NCI-H446 (cell line): ENCODE measurements at places on chromosomes 1 and 21.
A peak's percentile ranks its signal among the peaks of the same experiment; 100 is the strongest.

GRCh38 chr1:209227171-209227570, 356.3 kb upstream of the CAMK1G start:
- DNase-seq: no peak

- DNase-seq: no peak
These were observed 61.0 kb downstream of the IER5 start for GRCh38 chr1:181149326-181150125.

DNA sequence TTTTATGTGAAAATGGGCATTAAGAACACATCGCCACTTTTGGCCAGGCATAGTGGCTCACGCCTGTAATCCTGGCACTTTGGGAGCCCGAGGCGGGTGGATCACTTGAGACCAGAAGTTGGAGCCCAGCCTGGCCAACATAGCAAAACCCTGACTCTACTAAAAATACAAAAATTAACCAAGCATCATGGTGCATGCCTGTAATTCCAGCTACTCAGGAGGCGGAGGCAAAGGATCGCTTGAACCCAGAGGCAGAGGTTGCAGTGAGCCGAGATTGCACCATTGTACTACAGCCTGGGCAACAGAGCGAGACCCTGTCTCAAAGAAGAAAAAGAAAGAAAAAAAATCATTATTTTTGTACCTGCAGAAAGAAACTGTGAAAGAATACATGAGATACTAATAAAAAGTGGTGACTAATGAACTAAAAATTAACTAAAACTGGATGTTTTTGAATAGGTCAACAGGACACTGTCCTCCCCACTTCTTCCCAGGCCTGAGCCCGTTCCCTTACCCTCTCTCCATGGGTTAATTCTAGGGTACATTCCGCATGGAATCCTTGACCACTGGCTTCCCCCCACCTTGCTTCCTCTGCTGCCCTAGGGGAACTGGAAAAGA, 8.3 kb upstream of the TINAGL1 start:
- DNase-seq: no peak

GRCh38 chr1:31095985-31096384, 30.5 kb upstream of the PUM1 start:
- DNase-seq: no peak

GRCh38 chr21:38504066-38504465, 5.8 kb upstream of the ERG start:
- no peak for DNase-seq

DNA sequence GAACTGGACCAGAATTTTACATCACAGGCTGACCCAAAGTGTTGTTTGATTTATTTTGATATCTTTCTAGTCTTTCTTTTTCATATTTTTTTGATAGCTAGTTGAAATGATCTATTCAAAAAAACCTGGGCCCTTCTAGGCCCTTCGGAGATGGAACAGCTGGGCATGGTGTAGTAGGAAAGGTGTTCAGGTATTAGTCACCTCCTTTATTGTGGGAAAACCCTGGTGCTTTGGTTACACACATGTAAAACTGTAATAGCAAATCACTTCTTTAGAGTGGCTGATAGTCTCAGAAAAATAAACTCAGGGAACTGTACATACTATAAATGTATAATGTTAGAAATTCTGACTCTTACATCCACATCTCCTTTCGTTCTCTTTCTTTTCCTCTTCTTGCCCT, 234.5 kb downstream of the PLA2G4A start:
- no peak for DNase-seq

DNA sequence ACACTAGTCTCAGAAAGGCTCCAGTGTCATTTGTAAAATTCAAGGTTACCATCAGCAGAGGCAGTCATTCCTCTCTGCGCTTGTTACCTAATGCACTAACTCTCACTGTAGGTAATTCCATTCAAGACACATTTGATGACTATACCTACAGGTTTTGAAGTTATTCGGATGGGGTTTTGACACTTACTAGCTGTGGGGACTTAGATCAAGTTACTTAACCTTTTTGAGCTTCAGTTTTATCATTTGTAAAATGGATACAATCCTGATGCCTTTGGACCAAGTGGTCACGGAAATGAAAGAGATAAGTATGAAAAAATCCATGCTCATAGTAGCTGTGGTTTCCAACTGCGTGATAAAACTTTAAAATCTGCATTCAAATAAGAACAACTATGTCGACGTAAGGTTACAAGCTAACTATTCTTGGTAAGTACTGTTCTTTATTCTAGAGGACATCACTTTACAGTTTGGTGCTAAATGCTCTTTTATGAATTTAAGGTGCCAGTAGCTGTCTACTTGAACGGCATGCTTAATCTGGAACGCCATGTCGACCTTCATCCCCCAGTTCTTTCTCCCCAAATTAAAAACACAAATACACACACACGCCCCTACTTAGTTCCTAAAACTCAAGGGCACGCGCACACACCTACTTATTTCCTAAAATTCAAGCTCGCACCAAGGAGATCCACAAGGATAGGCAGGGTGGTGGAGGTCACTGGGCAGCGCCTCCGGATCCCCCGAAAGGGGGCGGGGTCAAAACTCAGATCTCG, 550 bp upstream of the NFYC start:
- DNase-seq: no peak

DNA sequence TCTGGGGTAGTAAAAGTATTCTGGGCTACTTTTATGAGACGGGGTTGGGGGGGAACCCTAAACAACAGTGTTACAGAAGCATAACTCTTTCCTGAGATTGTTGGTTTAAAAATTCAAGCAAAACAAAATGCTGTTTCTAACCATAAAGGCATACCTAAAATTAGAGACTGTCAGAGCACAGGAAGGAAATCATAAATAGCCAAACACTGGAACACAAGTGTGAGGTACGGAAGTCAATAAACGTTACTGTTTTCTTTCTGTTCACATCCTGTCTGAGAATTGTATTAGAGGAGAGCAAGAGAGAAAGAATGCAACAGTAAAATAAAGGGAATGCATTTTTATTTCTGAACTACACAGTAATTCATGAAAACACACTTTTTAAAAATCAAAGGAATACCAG, 42.8 kb upstream of the IL12RB2 start:
- DNase-seq: no peak

GRCh38 chr1:175933801-175934200, 190.4 kb upstream of the TNR start:
- DNase-seq: no peak

- no peak for DNase-seq
These were observed 87.1 kb upstream of the BCL10 start for GRCh38 chr1:85363521-85363920.

DNA sequence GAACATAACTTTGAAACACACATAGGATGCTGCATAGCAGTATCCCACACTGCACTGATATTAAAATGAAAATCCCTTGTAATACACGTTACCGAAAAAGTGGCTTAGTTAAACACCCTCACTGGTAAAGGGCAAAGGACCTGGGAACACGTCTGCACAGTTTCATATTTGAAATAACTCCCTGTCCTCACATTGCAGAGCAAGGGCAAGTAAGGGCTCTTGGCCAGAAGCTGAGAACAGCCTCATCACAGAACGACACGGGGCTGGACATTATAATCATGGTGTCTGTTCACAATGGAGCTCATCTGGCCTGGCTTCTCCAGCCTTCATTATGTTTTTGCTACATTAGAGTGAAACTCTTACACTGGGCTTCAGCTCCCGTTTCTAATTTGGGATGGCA, 207.0 kb downstream of the PCP4 start:
- no peak for DNase-seq

GRCh38 chr1:163047951-163048659, 21.1 kb upstream of the RGS4 start:
- DNase-seq: no peak

DNA sequence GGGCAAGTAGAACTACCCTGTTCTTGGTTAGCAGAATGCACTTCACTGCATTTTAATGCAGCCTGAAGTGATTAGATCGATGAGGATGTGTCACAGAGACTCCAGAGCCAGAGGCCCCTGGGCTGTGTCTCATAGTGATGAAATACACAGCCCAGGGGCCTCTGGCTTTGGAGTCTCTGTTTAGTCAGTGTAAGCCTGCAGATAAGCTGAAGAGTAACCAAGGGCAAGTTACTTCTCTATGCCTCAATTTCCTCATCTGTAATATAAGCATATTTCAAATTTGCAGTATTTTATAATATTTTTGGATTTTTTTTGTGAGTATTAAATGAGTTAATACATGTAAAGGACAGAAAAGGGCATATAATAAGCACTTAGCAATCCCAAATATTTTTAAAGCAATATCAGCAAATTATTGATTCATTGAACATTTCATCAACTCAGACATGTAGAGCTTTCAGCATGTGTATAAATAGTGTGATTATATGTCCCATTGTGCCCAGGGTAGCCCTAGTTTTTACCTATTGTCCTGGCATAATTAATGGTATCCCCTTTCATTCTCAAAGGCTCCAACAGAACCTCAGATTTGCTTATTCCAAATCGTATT, 23.6 kb upstream of the APOBEC4 start:
- DNase-seq: peak; percentile 38

DNA sequence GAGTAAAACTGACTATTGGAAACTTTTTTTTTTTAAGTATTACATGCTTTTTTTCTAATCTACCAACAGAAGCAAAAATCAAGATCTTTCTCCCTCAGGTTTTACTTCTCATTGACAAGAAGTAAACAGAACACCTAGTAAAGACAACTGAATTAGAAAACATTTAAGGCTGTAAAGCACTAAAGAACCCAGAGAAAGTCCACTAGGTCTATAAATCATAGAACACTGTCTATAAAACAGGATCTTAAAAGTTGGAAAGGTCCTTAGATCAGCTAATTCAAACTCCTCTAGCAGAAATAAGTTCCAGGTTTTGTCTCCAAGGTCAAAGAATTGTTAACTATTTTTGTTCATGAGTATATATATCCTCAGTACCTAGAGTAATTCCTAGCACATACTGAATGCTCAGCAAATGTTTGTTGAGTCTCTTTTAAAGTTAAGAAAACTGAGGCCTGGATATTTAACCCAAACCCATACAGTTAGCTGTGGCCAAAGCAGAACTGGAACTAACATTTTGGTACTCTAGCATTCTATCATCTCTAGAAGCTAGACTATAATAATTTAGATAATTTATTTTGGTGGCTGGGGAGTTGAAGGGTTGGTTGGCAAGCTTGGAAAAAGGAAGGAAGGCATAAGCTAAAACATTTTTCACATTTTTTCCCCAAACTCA, 3.0 kb downstream of the EPS15 start:
- DNase-seq: no peak

- DNase-seq: no peak
These were observed 135.4 kb downstream of the BACH1 start for GRCh38 chr21:29434081-29434480.

GRCh38 chr1:206962272-206962671, 8.0 kb downstream of the FCAMR start:
- DNase-seq: no peak

- DNase-seq: peak; percentile 36
These were observed 93.9 kb upstream of the BEND5 start for GRCh38 chr1:48870596-48870995.

- DNase-seq: no peak
These were observed 6.0 kb upstream of the AGPAT3 start for GRCh38 chr21:43858806-43859648.

- no peak for DNase-seq
These were observed 235.4 kb downstream of the CENPF start for GRCh38 chr1:214838351-214838750.

DNA sequence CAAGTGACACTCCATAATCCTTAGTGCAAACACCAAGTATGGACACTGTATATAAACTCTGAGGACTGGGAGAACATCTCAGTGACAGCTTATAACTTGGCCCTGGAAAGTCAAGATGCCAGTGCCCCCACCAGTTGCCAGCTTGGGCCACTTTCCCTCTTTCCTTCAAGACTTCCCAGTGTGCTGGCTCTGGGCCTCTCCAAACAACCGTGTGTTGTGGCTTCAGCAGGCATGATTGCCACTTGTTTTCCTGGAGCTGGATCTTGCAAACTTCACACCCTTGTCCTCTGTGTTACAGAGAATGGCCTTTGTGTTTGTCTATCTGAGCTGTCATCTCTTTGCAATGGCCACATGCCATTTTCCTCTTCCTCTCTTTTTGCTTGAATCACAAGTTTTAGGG, 37.0 kb downstream of the CCDC185 start:
- DNase-seq: no peak

DNA sequence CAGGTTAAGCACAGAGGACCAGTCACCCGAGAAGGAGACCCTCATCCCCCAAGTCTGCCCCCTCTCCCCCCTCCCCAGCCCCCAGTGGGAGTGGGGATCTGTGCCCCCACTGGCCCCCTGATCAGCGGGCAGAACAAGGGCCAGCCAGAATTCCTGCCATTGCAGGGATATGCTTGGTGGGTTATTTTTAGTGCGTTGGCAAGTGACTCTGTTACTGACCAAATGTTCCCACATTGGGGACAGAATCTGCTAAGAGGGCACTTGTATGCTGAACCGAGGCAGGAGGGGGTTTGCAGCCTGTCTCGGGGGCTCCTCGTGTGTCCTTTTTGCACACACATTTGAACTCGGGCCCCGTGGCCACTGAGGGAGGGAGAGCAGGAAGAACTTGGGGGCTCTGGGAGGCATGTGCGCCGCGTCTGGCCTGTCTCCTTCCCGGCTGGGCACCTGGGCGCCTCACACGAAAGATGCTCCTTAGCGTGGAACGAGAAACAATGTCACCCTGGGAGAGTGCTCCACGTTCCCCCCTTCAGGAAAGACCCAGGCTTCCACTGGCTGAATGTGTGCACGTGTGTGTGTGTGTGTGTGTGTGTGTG, 66.4 kb upstream of the CASZ1 start:
- DNase-seq: no peak

DNA sequence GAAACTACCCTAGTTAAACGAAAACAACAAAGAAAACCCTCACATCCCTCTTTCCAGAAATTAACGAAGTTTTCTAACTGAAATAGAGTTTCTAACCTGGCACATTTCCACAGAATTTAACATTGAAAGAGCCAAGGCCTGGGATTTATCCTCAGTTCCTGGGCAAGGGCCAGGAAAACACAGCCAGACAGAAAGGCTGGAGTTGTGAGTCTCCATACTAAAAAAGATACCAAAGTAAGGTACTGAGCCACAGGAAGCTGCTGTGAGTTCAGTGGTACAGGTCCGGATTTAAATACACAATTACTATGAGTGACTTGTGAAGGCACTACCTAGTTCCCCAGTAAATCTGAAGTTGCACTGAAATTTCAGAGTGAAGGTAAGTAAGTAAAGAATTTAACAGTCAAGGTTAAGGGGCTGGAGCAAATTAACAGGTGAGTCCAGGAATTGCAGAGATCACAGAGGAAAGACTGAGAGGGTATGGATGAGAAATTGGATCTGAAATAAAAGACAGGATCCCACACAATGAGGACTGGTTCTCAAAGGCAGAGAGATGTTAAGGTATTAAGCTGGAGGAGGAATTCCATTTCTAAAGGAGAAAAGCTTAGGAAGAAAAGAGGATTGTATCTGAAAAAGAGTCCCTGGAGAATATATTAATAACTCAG, 905 bp downstream of the LIX1L start:
- DNase-seq: peak; percentile 46

GRCh38 chr21:35343046-35343819, 294.1 kb upstream of the RUNX1 start:
- DNase-seq: no peak

DNA sequence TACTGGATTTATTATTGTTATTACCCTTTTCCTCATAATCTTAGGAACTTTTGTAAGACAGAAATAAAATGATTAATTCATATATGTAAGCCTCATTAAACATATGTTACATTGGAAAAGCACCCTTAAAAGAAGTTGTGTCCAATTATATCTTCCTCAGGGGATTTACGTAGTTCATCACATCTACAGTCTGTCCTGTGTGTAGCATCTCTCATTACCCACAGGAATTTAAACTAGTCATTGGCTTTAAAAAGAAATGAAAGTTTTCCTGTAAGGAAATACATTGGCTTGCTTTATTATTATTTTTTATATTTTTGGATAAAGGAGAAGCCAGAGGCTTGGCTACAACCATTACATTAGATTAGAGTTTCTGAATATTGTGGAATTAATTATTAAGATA, 56.1 kb downstream of the SWT1 start:
- no peak for DNase-seq
